ENCODE measurements at places on chromosomes 7 and 10.
A peak's percentile ranks its signal among the peaks of the same experiment; 100 is the strongest.

DNA sequence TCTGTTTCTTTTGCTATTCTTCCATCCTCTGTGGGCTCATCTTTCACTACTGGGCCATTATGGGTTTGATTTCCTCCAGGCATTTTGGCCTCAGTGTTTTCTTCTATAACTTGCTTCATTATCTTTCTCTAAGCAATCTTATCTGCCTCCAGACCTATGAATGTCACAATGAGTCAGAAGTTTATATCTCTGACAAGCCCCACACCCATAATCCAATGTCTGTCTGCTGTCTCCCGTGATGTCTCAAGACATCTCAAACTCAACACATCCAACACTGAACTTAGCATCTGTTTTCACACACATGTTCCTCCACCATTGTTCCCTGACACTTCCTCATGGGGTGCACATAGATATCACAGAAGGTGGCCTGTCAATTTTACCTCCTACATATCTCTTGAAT, 46.7 kb upstream of the RHOBTB1 start:
- no peak for DNase-seq

DNA sequence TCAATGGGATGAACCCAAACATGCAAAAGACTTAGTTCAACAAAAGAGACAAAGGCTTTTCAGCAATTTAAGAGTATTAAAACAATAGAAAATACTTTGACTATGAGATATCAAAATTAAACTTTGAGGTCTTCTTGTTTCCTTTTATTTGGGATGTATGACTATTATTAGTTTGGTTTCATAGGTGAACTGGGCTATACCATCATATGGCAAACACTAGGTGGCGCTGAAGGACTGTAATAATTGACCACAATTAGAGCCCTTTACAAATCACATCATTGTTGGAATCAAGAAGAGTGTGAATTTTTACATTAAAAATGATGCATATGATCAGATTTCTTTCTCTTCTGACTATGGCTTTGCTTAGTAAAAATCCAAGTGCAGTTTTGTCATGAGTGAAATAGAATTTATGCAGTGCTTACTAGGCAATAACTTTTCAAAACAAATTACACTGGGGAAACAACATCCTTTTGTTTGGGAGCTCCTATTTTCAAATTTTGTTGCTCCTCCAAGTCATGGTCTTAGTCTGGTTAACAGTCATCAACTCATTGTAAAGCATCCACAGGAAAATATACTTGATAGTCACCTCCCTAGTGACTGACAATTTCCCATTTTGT, 14.7 kb upstream of the NXPH1 start:
- peak; percentile 58 for DNase-seq

DNA sequence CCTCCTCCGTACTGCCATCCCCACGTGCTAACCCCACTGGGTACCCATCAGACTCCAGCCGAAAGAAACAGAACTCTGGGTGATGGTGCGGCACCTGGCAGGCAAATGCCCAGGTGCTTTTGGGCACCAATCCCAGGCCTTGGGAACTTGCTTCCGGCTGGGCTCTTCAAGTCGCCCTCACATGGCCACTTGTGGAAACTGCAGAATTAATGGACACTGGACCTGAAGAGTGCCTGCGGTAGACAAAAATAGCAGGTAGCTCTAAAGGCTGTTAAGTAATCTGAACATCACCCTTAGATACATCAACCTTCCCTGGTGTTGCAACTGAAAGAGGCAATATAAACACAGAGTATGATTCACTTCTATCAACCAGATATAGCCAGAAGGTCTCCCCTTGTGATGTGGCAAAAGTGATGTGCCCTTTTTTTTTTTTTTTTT, 644.4 kb downstream of the GRM8 start:
- DNase-seq: no peak

DNA sequence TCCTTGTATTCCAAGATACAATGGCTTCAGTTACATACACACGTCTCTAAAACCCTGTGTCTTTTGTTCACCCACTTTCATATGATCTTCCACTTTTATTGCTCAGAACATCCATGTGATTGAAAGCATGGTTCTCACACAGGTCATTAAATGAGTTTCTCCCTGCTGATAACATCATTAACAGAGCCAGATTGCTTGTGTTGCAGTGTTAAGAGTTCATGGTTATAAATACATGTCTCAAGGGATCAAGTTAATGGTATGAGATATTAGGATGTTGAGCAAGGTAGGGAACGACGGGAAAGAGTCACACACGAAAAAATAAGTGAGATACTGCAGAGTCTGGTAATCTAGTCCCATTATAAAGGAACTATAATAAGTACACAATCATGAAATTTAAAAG, 861.5 kb downstream of the SORCS1 start:
- no peak for DNase-seq

GRCh38 chr10:114058297-114058696, 14.6 kb downstream of the ADRB1 start:
- DNase-seq: no peak
